Stimulated activated naive CD4-positive, alpha-beta T cell treated with Interleukin-2 at 50 U/mL for 16 hours (primary cell): ENCODE measurements at places on chromosomes 7 and 10.

GRCh38 chr7:32074787-32075585 is 4.8 kb upstream of the PDE1C start:
- no peak for DNase-seq

GRCh38 chr10:117454502-117454901 is 79.3 kb upstream of the PDZD8 start:
- no peak for DNase-seq

GRCh38 chr10:13053794-13054462 is 46.0 kb upstream of the OPTN start:
- no peak for DNase-seq

- no peak for DNase-seq
Observed at GRCh38 chr10:125521721-125522680, 161.0 kb downstream of the TEX36 start.

- no peak for DNase-seq
Observed at GRCh38 chr7:155230169-155230593, 67.5 kb upstream of the INSIG1 start.

GRCh38 chr7:123789817-123790216 is 41.0 kb upstream of the WASL start:
- DNase-seq = no peak

DNA sequence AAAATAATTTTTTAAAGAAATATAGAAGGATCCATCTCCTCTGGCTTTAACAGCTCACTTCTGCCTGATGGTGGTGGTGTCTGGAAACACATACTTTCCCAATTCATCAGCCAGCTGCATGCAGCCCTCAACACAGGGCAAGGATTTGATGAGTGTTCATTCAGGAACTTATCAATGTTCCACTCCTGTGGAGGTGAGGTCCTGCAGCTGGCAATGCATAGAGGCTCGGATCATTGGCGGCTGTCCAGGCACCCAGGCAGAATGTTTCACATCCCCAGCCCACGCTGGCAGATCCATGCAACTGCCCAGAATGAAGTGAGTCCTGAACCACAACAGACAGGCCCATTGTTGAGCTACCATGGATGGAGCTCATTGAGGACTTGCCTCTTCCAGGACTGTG is 55.2 kb upstream of the KCNMA1 start:
- no peak for DNase-seq

DNA sequence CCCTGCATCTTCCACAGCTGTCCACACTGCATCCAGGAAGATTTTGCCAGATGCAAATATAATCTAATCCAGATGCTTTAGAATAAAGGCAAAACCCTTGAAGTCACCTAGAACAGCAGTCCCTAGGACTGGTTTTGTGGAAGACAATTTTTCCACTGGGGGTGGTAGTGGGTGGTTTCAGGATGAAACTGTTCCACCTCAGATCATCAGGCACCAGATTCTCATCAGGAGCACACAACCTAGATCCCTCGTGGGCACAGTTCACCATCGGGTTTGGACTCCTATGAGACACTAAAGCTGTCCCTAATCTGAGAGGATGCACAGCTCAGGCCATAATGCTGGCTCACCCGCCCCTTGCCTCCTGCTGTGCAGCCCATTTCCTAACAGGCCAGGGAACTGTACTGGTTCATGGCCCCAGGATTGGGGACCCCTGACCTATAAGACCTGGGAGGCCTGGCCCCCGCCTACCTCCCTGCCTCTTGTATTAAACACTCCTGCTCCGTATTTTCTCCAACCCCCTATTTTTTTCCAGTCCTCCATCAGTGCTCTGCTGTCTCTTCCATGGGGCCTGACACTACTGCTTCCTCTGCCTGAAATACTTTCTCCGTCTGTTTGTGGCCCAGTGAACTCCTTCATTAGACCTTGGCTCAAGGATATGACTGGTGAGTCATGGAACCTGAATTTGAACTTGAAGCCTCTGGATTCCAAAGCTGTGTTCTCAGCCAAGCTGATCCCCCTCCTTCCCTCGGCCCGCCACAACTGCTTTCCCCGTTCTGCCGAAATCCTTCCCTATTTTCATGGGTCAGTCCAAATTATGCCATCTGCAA is 79.9 kb upstream of the RHEB start:
- DNase-seq = no peak

- DNase-seq = no peak
Observed at GRCh38 chr10:13327534-13327933, 20.6 kb downstream of the SEPHS1 start.

- no peak for DNase-seq
Observed at GRCh38 chr7:10793995-10794775, 179.5 kb upstream of the PHF14 start.

DNA sequence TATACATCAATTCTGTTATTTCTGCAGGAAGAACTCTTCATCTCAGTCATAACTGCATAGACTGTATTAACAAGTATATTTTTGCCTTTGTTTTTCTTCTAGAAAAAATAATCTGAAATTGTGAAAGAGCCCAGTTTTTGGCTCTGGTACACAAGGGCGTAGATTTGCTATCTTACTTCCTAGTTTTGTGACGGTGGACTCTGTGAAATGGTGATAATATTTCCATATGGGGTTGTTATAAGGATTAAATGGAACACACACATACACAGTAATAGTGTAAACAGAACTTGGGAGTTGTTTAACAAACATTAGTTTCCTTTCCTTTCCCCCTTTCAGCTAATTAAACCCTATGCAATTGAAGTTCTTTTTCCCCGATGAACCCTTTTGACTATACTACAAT is 108.7 kb downstream of the MKLN1 start:
- DNase-seq = no peak

DNA sequence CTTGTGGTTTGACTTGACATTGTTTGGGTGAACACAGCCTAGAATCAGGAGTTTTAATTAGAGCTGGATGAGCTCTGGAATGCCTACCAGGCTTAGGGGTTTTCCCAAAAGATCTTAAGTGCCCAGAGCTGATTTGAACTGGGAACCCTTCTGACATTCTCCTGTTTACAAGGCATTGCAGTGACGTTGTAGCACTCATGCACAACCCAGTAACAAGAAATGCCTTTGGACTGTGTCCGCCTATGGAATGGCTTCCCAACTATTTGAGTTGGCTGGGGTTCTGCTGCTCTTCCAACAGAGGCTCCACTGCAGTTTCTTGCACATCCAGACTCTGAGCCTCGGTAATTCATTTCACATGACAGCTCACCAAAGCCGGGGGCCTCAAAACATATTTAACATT is 76.7 kb upstream of the MKX start:
- DNase-seq = no peak

- DNase-seq = no peak
Observed at GRCh38 chr7:139254728-139255127, 23.7 kb downstream of the UBN2 start.
